ENCODE measurements at places on chromosomes 12 and 14.

DNA sequence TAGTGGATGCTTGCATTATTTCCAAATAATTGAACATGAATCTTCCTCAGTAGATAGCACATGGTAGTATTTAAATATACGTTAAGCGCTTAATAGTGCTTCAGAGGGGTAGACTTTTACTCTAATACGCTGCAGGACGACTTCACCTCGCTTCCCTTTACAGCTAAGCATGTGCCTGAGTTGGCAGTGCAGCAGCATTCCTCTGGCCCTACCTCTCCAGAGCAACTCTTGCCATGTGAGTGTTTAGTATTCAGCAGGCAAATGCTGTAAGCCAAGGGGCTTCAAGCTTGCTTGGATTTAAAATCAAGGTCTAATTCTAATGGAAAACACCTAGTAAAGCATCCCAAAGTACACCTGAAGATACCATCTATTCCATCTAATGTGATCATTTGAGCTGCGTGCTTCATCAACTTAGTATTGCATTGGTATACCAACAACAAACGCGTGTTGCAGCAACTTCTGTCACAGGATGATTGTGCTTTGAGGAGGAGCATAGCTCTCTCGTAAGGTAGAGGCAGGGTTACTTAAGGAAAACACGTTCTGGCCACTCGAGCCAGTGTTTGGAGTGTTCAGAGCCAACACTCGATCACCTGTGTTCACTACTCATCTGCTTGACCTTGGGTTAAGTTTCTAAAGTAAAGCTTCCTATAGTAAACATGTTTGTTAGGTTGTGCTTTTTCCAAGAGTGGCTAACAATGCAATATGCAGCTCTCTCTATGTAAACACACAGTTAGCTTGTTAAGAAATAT, 60.6 kb downstream of the PIWIL1 start:
- DNase-seq, result no peak

GRCh38 chr12:89825591-89826449, 117.2 kb upstream of the ATP2B1 start:
- DNase-seq, result no peak

- DNase-seq, result no peak
Measured at GRCh38 chr12:128025589-128026245, 241.3 kb upstream of the TMEM132C start.

DNA sequence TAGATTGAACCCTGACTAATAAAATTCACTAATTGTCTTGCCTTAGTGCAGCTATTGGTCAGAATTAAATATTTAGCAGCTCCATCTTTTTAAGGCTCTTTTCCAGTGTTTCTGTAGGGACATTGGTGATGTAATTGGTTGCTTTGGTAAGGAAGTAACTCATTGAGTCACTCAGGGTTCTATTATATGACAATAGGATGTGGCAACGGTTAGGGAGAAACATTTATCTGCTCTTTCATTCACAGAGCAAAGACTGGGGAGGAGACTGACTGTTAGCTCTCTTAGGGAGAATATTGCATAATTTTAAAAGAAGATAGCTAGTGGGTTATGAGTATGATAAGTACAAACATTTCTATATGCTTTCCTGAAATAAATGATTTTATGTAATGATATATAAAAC, 616.5 kb downstream of the TRHDE start:
- no peak for DNase-seq

GRCh38 chr14:100116134-100116533, 43.3 kb downstream of the DEGS2 start:
- no peak for DNase-seq

DNA sequence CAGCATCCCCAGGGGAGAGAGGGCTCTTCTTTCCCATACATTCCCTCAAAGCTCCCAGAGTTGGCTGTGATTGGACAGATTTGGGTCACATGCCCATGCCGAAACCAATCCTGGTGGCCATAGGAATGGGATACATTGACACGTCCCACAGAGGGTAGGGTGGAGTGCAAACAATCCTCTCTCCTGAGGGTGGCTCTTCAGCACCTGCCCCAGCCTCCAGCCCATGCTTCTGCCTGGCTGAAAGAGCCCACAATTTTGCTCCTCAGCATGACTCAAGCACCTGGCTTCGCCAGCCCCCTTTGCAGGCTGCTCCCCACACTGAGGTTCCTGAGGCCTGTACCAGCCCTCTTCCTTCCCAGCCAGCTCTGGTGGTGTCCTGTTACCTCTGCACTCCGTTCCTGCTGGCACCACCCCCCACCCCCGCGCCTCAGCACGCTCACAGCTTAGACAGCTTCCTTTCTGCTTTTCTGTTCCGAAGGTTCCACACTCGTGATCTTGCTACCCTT, 71.7 kb downstream of the CCDC92 start:
- no peak for DNase-seq

- DNase-seq, result no peak
Measured at GRCh38 chr12:67909681-67910080, 79.6 kb upstream of the IFNG-AS1 start.

GRCh38 chr12:125124320-125124966, 59.2 kb downstream of the AACS start:
- DNase-seq, result no peak

DNA sequence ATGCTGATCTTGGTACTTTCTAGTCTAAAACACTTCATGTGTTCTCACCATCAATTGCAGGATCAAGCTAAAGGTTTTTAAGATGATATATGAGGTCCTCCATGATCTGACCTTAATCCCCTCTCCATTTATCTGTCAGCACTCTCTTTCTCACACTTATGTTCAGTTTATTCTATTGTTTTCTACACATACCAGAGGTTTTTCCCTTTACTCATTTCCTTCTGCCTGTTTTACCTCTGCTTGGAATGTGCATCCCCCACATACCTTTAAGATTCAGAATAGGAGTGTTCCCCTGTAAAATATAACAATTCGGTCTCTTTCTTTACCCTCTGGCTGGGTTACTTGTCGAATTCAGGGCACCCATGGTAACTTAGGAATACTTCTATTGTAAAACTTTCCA, 219.1 kb upstream of the PKP2 start:
- no peak for DNase-seq

DNA sequence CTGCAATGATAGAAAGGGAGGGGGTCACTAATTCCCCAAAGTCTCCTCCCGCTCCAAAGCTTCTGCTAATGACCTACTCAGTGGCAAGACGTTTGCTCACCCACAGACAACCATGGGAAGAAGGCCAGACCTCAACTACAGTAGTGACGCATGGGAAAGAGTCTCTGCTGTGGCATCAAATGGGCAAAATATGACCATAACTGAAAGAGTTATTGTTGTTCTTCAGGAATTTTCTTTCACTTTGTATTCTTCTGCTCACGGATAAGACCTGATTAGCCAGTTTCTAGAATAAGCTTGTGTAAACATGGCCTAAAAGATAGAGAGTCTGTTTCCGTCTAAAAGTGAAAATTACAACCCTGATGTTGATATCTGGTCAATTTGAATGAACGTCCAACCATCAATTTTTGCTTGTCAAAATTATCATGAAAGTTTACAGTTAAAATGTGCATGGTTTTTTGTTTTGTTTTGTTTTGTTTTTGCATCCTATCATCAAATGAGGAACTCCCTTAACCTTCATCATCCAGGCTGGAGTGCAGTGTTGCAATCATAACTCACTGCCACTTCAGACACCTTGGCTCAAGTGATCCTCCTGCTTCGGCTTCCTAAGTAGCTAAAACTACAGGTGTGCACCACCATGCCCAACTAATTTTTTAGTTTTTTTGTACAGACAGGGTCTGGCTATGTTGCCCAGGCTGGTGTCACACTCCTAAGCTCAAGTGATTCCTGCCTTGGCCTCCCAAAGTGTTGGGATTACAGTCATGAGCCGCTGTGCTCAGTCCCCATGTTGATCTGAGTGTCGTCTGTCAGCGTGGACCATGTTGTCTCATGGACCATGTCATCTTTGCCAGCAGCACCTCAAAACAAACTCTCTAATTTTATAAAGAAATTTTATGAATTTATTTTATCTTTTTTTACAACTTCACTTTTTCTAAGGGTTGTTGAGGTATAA, 7.0 kb downstream of the KRT6B start:
- DNase-seq, result no peak

GRCh38 chr14:63249092-63249491, 44.8 kb downstream of the RHOJ start:
- no peak for DNase-seq

- no peak for DNase-seq
Measured at GRCh38 chr12:2397356-2398045, 344.7 kb downstream of the CACNA1C start.

DNA sequence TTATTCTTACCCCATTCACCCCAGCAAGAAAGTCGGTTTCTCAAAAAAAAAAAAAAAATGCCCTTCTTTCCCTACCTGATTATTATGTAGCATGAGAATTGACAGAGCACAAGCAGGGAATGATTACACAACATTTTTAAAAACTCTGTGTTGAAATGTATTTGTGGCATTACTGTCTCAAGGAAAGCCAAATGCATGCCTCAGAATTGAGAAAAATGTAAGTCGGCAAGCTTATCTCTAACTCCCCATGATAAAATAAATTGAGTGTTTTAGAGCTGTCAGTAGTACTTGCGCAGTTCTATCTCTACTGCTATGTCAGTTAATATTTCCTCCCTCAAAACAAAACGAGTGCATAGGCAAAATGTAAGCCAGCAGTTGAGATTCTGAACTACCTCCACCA, 25.7 kb downstream of the ANO4 start:
- no peak for DNase-seq

DNA sequence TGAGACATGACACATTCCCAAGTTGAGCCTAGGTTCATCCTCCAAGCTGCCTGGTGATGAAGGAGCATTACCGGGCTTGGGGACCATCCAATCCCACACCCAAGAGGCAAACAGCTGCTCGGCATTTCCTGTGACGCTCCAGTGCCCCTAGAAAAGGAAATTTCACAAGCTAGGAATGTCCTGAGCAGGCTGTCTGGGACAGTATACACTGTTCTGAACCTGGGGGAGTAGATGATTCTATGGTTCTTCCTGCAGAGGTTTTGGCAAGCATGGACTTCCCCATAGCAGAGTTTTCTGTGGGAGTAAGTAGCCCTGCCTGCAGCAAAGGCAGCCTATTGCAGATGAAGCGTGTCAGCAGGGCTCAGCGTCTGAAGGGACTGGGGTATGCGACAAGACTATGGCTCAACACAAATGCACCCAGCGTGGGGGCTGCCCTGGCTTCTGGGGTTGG, 47.4 kb upstream of the SRSF5 start:
- no peak for DNase-seq

- DNase-seq, result no peak
Measured at GRCh38 chr14:55188686-55189295, 2.6 kb downstream of the DLGAP5 start.

GRCh38 chr14:24937300-24937699, 112.6 kb downstream of the STXBP6 start:
- DNase-seq, result no peak

- no peak for DNase-seq
Measured at GRCh38 chr12:3263939-3264922, 187.1 kb downstream of the TSPAN9 start.

DNA sequence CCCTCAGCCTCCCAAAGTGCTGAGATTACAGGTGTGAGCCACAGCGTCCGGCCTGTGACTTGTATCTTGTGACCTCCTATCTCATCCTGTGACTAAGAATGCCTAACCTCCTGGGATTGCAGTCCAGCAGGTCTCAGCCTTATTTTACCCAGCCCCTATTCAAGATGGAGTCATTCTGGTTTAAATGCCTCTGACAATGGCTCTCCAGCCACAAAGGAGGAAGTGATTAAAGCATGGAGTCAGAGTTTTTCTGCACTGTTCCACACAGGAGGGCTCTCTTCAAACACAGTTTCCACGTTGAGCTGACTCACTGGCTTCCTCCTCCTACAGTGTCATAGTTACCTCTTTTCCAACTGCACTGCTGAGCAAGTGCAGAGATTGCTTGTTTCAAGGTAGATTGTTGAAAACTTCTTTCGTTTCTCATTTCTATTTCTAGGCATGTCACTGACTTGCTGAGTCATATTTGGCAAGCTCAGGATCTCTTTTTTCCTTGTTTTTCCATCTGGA, 383.8 kb downstream of the PCNX1 start:
- DNase-seq, result peak; percentile 51

GRCh38 chr12:128240745-128241144, 26.2 kb upstream of the TMEM132C start:
- DNase-seq, result no peak

DNA sequence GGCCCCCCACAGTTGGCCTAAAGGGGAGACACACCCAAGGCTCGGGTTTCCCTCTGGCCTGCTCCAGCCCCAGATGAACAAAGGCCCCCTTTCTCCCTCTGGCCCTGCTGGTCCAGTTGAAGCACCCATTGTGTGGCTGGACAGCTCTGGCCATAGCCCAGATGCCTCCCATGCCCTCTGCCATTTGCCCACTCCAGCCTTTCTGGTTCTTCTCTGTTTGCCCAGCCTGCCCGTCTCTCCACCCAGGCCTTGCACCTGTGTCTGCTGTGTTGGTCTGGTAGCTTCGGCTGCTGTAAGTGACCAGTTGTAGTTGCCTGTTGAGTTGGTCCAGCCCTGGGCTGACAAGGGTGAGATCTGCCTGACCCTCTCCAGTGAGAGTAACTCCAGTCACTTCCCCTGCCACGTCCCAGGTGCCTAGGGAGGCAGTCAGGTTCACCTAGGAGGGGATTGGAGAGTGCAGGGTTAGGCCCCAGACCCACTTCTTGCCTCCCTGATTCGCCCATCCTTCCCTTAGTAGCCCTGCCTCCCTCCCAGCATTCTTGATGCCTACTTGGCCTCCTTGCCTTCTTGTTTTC, 3.0 kb downstream of the B4GALNT1 start:
- no peak for DNase-seq

- DNase-seq, result no peak
Measured at GRCh38 chr12:65446901-65447300, 168.4 kb downstream of the MSRB3 start.

DNA sequence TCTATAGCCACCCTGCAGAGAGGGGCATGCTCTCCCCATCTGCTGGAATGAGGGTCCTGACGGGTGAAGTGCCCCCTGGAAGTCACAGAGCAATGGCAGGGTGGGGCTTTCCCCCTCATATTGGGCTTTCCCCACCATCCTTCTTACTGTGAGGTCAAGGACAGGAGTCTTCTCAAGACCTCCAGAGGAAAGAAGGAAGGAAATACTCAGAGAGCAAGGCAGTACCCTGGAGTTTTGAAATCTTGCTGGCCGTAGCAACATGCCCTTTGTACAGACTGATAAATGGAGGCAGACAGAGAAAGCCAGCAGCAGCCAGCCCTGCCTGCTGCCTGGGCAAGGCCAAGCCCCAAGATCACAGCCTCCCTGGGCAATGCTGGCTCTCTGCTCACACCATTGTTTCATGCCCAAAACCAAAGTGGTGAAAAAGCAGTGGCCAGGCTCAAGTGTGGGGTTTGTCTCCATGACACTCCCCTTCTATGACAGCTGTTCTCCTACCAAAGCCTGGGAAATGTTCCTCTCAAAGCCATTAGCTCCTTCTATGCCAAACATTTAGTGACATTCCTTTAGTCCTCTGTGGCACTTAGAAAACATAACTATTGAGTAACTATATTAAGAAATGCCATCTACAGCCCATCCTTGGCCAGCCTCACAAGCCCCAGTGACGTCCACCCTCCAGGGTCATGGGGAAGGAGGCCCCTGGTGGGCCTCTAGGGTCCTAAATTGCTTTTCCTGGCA, 13.2 kb upstream of the ITPK1 start:
- DNase-seq, result no peak

DNA sequence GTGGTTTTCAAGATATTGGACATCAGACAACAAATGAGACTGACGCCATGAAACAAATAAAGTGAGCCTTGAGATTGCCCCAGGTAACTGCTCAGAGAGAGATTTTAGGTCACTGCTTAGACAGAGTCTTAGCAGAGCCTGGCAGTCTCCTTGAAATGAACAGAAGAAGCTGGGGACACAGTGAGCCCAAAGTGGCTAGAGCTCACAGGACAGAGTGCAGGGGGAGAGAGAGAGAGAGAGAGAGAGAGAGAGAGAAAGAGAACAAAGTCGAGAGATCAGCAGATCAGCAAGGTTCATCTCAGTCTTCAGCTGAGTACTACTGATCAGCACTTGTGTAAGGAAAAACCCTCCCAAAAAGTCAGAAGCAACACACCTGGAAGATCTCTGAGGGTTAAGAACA, 147.4 kb downstream of the RMST start:
- no peak for DNase-seq

All from activated naive CD4-positive, alpha-beta T cell treated with Interleukin-2 at 50 U/mL for 16 hours (primary cell).